LoVo (cell line): ENCODE measurements at places on chromosomes 5 and 9.

DNA sequence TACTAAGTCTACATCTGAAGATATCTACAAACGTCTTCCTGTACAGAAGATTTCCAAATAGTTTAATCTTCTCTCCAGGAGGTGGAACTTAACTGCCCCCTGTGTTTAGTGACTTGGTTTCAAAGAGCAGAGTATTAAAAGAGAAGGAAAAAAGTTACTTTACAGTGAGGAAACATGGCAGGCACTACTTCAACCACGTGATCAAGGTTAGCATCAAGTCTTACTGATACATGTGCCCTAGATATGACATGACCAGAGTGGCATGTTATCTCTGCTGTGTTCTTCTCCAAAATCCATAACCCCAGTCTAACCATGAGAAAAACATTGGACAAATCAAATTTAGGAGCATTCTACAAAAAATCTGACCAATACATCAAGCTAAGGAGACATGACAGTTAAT, 125.8 kb downstream of the ADAMTS12 start:
- no peak for DNase-seq

DNA sequence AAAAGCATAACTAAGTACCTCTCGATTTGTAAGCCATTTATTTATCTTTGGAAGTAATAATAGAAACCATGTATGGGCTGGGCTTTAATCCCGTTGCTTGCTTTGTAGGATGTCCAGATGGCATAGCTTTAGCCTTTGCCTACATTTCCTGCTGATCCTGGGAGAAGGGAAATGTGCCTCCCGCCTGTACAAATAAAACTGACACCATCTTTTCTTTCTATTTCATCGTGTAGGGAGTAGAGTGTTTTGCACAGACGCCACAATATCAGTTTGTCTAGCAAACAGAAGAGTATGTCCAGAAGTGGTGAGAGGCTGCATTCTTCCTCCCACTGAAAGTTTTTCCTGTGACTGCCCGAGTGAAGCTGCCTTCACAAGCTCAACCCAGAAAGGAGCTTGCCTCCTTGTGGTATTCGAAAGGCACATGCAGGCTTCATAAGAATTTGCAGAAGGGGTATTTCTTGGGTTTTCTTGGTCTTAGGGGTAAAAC, 24.7 kb upstream of the TJP2 start:
- no peak for DNase-seq

GRCh38 chr9:95110921-95111525, 206.5 kb downstream of the FANCC start:
- DNase-seq = no peak

DNA sequence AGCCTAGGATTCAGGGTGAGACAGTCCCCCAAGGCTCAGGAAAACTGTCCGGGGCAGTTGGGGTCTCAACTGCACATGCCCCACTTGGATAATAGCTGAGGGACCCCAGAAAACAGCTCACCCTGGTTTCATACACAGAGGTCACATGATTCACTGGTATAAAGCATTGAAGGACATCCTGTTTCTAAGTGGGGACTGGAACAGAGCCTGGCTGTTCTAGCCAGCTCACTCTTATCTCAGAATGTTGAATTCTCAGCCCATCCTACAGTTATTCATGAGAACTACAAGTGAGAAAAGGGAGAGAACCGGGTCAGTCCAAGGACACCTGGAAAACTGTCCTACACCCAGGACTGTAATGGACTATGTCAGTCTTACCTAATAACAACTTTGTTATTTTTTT, 170.9 kb downstream of the FGF1 start:
- no peak for DNase-seq

- DNase-seq = no peak
Measured at GRCh38 chr9:117552811-117553210, 138.0 kb upstream of the ASTN2 start.

DNA sequence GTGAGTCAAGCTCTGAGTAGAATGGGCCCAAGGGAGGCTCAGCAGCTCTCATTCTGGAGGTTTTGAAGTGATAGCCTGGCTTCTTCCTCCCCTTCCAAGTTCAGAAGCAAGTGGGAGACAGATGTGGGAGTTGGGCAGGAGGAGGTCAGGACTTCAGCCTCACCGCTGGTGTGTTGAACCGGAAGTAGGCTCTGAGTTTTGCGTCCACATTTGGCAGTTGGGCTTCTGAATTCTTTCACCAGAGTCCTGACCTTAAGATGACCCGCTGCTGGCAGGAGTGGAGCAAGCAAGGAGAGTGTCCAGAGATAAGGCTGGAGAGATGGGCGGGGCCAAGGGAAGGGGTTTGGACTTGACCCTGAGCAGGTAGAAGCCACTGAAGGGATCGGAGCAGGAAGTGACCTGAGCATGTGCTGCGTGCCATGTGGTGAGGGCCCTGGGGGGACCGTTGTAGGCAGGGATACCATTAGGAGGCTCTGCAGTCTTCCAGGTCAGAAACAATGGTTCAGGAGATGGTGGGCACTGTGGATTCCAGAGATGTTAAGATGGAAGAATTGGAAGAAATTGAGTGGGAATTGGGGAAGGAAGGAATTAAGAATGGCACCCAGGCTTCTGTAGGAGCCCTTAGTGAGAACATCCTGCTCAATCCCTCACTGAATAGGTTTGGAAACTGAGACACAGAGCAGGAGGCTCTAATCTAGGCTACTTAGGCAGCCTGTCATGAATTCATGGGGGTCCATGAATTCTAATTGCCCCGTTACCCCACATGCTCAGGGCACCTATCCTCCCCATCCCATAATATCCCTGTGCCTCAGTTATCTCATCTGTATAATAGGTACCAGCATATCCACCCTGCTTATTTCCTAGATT, 25.9 kb downstream of the GALNT12 start:
- DNase-seq = no peak

- no peak for DNase-seq
Measured at GRCh38 chr9:131879181-131879910, 139.5 kb upstream of the RAPGEF1 start.
